ENCODE measurements at places on chromosomes 2 and 18.

DNA sequence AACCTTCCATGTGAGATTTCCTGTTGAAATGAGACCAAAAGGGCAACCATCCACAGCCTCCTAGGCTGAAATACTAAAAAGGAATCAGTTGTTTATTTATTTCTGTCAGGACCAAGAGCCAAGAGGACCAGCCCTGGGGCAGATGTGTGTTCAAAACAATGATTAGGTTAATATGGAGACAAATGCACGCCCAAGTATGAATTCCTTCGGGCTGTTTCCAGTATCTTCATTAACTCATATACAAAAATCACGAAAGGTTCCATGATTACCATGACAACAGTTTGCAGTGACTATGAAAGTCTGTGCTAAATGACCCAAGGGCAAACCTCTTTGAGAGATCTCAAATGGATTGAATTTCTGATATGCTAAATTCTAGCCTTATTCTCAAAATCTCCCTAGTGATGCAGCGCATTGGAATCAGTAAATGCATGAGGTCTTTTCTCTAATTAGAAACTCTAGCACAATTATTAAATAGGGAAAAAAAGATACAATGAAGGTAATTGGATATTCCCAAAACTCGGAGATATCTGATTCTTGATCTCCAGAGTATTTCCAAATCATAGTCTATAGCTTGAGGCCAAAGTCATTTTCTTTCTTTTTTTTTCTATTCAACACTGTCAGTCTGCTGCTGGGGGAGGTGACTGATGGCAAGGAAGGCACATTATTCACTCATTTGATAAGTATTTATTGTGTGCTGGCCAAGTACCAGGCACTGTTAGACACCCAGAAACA is 35.6 kb downstream of the VIT start:
- no peak for DNase-seq

- DNase-seq = no peak
Observed at GRCh38 chr18:78521136-78521535, 458.5 kb upstream of the SALL3 start.

GRCh38 chr2:8606226-8606625 is 75.6 kb upstream of the ID2 start:
- DNase-seq = no peak

GRCh38 chr2:17232776-17233556 is 285.3 kb downstream of the RAD51AP2 start:
- DNase-seq = no peak

DNA sequence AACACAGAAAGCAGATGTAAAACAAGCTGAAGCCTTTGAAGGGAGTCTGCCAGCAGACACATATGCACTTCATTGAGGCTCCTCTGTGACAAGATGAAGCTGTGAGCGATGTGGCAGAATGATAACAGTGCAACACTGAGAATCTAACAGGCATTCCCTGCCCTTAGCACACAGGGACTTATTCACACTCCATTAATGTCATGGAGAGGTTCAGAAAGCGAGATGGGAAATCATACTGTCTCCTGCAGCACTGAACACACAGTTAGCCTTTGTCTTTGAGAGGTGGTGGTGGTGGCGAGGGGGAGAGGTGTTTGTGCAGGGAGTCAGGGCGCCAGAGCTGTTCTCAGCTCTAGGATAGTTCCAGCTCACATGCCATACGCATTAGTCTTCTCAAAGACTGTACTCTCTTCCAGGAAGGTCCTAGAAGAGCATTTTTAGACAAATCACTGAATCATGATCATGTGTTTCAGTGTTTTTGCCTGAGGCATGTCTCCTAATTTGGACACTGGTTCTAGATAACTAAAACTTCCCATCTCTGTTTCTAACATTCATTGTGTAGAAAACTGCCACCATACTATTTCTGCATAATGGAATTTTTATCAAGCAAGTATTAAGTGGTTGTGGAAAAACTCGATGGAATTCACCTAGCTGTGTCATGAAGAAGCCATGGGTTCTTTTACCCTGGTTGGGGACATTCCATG is 93.5 kb upstream of the ITGB6 start:
- DNase-seq = peak; percentile 91

DNA sequence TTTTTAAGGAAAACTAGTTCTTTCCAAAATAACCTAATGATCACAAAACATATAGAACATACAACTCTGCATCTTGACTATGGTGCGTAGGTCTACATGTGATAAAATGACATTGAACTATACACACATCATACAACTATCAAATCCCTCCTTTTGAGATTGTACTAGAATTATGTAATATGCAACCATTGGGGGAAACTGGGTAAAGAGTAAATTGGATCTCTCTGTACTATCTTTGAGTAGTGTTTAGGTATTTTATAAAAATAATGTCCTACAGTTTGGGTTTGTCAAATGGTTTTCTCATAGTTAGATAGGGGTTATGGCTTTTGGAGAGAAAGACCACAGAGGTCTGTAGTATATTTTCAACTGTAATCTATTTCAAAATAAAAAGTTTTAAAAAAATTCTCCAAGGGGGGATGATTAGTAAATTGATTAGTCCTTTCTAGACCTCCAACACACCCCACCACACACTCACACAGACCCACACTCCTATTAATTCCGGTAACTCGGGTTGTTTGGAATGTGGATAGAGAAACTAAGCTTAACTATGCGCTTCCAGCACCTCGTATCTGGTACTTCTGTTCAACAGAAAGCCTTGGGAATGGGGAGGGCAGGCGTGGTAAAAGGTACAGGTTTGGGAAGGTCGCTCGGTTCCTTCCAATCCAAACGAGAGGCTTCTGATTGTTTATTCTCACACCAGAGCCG is 695 bp upstream of the BIRC6 start:
- no peak for DNase-seq

DNA sequence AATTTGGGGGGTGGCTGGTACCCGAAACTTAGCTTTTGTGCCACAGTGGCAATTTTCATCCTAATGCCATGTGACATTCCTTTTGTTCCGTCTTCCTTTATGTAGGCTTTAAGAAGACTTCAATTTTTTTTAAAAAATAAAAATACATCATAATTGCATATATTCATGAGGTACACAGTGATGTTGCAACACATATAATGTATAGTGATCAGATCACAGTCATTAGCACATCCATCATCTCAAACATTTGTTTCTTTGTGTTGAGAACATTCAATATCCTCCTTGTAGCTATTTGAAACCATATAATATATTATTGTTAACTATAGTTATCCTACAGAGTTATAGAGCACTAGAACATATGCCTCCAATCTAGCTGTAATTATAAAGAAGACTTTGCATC is 6.0 kb upstream of the CLIP4 start:
- DNase-seq = no peak

DNA sequence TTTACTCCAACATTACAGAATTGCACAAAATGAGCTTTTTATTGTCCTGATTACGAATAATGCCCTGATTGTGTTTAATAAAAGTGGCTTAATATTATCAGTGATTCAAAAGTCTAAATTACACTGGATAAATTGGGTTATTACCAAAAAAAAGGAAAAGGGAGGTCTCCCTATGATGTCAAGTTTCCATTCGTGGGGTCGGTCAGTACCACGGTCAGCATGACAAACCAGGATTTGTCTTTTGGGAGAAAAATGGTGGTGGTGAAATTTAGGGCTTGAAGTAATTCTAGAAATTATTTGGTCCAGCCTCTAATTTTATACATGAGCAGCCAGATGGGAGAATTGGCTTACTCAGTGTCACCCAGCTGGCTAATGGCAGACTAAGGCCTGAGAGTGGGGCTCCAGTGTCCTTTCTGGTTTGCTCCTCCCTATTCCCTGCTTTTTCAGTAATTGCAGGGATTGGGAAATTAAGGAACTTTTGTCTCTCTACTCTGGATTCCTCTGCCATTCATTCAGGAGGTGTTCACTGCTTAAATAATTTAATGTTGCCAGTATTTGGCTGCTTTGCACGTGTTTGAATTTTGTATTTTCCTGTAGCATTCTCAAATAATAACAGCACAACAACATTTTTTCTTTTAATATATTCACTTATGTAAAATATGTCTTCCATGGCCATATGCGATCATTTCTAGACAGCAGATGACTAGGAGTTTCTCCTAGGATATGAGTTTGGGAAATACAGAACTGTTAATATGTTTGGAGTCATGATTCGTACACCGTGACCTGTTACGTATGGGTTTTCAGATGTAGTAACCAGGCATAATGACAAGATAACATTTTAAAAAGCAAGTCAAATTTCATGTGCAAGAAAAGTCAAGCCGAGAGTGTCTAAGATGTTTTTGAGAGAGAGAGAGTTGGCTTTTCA is 128.9 kb upstream of the NOSTRIN start:
- DNase-seq = no peak
